ENCODE measurements at places on chromosomes 12 and 14.

DNA sequence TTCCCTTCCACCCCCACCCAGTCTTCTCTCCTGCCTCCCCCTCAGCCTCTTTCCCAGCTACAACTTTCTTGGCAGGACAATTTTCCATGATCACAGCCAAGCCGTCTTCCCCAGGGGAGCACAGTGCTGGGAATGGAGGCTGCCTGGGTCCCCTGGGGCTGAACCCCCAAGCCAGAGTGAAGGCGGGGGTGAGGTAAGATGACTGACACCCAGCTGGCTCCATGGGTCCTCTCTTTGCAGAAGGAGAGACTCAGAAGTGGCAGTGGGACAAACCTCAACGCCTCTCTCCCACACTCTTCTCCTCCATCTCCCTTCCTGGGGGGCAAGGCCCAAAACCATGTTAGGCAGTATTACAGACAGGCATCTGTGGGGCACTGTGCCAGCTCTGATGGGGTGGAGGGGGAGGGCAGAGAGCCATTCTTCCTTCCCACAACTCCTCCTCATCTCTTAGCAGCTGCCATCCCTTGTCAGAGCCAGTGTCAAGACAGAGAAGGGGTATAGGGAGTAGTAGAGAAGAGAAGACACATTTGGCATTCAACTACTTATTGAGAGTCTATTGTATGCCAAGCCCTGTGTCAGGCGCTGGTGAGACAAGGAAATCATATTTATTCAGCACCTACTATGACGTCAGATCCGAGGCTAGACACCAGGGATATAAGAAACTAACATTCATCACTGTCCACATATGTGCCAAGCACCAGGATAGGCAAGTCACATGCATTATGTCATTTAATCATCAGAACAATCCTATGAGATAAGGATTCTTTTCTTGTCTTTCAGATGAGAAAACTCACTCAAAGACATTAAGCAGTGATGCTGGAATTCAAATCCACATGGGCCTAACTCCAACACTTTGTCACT lies 3.6 kb downstream of the ITGA7 start:
- no peak for DNase-seq

DNA sequence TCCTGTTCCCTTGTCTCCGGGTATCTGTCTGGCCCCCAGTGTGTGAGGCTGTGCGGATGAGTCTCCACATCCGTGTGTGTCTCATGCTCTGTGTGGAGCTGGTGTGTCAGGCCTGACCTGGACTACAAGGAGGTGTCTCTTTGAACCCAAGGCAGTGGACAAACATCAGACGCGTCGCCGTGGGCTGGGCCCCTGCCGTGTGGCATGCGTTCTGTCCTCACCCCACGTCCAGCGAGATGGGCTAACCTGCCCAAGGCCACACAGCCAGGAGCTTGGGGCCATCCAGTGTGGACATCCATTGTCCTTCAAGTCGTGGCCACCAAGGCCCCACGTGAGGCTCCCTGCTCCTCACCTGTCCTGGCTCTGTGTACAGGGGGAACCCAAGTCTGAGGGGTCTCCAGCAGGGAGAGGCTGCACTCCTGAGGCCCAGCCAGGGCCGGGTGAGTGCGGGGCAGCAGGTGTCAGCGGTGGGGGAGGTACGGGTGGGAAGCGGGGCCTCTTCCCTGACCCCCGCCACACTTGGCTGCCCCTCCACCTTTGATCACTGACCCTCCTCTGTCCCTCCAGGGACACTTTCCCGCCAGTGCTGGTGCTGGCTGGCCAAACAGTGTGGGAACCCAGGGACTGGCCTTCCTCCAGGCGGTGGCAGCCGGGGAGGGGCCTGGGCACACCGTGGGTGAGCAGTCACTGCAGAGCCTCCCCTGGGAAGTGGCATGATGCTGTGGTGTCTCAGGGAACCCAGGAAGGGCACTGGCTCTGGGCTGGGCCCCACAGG lies 48.5 kb downstream of the CYP46A1 start:
- no peak for DNase-seq

DNA sequence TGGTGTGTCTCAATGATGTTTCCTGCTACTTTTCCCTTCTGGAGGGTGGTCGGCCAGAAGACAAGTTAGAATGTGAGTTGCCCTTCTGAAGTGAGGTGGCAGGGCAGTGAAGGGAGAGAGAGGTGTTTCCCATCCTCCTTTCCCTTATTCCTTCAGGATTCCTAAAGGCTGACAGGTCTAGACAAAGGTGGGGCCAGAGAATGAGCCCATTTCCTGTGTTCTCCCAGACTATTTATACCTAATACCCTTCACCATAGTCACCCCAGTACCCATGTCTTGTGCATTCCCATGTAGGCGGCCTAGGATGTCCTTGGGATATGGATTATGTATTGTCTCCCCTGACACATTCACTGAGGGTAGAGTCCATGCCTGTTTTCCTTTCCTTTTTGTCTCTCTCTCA lies 7.0 kb downstream of the DGKA start:
- no peak for DNase-seq

DNA sequence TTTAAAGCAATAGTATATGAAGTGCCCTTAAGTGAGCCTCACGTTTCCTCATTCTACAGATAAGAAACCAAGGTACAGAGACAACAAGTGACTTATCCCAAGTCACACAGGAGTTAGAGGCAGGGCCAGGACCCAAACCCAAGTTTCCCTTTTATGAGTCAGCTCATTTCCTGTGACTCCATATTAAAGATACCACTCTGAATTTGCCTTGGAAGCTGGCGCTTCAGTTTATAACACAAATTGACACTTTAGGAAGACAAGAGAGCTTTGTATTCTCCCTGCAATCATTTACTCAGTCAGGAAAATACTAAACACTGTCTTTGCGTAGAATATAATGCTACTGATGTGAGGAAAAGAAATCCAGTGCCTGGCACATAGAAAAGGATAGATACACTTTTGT lies 43.2 kb downstream of the MYBPC1 start:
- no peak for DNase-seq

DNA sequence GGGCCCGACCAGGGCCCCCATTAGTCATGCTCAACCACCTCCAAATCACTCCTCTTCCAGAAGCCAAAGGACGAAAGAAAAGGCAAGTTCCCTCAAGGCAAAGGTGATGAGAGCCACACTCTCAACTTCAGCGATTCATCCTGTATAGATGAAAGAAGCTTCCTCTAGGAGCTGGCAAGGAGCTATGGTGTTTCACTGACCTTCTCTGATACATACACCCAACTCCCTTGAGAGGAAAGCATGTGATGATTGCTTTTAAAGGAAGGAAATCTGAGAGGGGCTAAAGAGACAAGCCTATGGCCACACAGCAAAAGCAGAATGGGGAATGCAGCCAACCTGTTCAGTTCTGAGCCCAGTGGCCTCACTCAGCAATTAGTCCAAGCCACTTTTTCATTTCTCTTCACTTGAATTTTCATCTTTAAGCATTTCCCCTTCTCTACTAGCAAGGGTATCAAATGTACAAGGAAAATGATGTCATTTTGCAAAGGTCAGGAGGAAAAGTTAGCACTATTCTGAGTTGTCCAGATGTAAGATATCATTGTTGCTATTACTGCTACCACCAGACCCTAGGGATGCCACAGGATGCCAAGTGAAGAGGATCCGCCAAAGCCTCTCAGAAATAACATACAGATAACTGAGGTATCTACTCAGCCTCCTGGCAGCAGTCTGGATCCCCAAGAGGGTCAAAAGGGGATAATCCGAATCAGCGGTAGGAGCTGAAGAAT lies 82.5 kb downstream of the MAP3K9 start:
- no peak for DNase-seq

DNA sequence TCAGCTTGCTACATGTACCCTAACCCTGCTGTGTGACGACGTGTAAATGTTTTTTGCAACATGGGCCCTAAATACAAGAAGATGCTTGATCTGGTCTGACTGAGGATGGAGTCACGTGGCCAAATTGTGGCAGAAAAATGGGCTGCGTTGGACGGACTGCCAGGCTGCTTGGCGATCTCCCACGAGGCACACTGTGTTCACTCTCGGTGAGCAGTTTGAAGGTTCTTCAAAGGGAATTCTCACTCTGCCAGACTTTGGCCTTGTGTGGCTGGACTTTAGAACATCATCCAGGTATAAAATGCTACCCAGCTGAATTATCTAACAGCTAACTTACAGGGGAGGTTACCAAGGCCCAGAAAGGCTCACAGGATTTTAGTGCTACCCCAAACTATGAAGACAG lies 85.1 kb downstream of the KDM2B start:
- no peak for DNase-seq
